ENCODE measurements at places on chromosomes 2 and 18.

- DNase-seq, result peak; percentile 41
Measured at GRCh38 chr2:239035361-239035814, 187.5 kb downstream of the TWIST2 start.

- DNase-seq, result peak; percentile 39
Measured at GRCh38 chr2:134148843-134149472, 104.9 kb upstream of the MGAT5 start.

DNA sequence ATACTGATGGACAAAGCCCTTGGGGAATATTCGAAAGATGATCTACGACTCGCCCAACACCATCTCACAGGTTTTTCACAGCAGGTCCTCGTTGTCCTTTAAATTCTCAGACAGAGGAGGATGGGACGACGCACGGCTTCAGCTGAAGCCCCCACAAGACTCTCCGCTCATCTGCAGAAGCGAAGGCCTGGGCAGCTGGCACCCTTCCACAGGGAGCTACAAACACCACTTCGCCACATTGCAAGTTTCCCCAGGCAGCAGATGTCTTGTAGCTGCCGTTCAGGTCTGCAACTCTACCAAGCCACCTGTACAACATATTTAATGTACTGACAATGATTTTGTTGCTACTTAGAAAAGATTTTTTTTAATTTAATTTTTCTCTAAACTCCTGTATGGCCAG lies 642.9 kb downstream of the ZEB2 start:
- DNase-seq, result no peak

DNA sequence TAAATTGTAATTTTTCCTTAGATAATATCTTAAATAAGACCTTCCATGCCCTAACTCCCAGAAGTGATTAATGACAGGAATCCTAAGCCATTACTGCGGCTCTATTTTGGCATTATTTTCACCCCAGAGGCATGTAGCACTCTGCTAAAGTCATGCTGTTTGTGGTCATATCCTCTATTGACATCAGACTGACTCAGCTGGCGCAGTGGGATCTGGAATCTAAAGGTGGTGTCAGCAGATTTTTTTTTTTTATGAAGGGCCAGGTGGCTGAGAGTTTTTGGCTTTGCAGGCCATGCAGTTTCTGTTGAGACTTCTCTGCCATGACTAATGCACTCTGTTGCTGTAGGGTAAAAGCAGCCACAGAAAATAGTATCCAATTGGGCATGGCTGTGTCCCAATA lies 64.1 kb upstream of the ACVR1C start:
- DNase-seq, result peak; percentile 92

GRCh38 chr2:54572636-54573536 lies 116.8 kb downstream of the SPTBN1 start:
- DNase-seq, result peak; percentile 68
